ENCODE measurements at places on chromosomes 2 and 18.

DNA sequence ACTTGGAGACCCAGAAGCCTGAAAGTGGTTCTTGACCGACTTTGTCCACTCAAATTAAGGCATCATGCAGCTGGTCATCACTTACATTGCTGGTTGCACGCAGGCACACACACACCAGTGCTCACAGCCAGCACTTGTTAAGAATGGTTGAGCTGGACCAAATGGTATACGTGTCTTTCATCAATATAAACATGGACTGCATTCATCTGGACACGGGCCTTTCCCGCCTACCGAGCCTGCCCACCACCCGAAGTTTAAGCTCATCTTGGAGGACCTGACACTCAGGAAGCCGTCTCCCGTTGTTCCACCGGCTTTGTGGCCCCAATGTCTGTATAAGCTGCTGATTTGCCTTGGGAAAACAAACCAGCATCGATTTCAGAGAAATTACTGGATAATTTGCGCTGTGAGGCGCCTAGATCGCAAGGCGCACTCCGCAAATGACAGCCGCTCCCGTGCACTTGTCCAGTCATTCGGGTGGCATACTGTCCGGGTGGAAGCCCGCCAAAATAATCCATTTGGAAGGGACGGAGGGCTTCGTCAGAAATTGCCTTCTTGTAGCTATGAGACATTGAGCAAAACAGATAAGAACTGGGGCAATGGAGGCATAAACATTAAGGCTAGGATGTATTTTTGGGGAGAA lies 40.1 kb upstream of the AKAIN1 start:
- no peak for DNase-seq

DNA sequence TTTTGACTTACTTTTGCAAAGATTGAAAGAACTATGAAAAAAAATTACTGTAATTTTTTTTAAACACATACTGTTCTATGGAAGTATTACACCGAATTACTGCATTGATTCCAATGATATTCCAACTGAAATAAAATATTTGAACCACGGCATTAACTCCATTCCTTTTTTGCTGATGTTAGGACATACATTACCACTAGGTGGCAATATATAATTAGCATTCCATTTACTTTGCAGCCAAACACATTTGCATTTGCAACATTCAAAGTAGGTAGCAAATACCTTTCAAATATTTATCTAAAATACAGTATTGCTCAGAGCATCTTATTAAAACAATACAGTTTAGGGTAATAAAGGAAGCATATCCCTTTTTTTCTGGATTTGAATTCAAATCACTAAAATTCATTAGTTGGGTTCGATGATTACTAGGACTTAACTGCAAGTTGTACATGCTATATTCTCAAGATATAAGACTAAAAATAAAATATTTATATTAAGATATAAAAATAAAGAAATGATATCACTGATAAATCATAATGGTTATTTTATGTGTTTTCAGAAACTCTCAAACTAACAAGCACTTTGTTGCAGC lies 31.3 kb downstream of the LANCL1 start:
- DNase-seq: no peak

DNA sequence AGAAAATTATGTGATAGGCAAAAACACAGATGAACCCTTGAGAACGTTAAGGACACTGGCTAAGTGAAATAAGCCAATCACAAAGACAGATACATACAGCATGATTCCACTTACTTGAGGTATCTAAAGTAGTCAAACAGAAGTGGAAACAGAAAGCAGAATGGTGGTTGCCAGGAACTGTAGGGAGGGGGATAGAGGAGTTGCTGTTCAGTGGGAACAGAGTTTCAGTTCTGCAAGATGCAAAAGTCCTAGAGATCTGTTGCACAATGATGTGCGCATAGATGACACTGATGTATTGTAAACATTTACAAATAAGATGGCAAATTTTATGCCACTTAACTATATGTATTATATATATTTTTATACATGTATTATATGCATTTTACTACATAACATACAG lies 59.7 kb downstream of the POLE4 start:
- peak; percentile 78 for DNase-seq

DNA sequence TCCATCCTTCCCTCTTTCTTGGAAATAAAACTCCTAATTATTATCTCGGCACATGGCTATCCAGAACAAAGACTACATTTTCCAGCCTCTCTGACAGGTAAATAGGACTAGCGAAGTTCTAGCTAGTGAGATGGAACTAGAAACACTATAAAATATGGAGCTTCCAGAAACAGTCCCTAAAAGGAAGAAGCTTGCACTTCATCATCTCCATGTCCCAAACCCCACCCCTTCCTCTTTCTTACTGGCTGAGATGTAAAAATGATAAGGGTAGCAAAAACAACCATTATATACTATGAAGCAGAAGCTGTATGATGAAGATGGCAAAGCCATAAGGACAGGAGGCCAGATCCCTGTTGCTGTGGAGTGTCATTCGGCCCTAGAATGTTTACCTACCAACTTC lies 11.7 kb upstream of the ACTR2 start:
- DNase-seq: peak; percentile 52

- DNase-seq: no peak
Observed at GRCh38 chr2:174829550-174829949, 65.3 kb upstream of the CHRNA1 start.

DNA sequence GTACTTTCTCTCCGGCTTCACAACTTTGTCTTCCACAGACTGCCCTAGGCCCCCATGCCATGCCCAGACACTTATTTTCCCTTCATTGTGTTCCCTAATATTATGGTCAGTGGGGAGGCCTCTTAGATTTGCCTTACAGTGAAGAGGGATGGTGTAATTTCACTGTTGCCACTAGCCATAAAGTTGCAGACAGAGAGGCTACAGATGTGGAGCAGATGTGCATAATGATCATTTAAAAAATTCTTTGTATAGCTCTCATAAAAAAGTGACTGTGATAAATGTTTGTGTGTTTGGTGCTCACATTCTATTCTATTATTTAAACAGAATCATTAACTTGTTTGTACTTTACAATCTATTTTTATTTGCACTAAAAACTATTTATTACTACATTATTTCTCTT lies 67.5 kb upstream of the FN1 start:
- DNase-seq: no peak

- no peak for DNase-seq
Observed at GRCh38 chr2:69154106-69154505, 141.1 kb downstream of the ANTXR1 start.

DNA sequence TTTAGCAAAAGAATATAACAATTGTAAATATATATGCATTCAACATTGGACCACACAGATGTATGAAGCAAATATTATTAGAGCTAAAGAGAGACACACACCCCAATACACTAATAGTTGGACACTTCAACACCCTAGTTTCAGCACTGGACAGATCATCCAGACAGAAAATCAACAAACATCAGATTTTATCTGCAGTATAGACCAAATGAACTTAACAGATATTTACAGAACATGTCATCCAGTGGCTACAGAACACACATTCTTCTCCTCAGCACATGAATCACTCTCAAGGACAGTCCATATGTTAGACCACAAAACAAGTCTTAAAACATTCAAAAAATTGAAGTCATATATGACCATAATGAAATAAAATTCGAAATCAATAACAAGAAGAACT lies 22.1 kb upstream of the EVA1A start:
- no peak for DNase-seq

- DNase-seq: no peak
Observed at GRCh38 chr2:52474091-52474490, 1293.5 kb upstream of the CHAC2 start.

- no peak for DNase-seq
Observed at GRCh38 chr18:29326214-29326613, 1149.3 kb upstream of the CDH2 start.

DNA sequence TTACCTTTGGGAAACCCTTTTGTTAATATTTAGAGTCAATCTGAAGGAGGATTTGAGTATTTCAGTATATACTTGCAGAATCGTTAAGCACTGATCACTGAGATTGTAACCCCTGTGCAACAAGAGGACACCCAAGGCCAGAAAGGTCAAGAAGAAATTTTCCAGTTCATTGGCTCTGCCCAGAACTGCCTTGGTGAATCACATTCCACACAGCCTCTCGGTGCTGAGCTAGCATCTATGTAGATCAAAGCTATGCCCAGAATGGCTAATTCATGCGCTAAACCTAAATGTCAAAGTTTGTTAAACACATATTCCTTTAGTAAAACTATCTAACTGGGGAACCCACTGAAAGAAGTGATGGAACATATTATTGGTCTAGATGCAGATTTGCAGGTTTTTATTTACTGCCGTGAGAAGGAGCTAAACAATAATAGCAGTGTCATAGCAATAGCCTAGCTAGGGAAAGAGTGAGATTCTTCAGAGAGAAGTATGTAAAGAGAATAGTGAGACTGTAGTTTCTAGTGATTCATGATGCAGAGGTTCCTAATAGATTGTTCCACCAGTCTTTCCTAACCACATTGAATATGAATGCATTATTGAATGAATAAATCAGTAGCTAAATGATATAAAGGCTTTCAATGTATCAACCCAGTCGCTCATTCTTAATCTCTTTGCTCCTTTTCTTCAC lies 423.2 kb upstream of the CRIM1 start:
- DNase-seq: no peak

DNA sequence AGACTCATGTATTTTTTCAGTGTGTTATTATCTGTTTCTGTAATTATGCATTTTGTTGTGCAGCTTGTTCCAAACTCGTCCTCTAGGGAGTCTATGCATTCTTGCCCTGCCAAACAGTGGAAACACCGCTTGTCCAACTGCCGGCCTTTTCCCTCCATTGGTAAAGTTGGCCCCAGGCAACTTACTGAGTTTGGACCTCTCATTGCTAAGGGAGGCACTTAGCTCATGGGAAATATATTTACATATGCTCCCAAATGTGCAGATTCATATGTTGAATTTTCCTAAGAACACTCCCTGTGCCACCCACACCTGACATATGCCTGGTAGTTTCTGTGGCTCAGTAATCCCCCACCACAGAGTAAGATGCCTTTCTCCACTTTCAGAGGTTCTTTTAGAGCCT lies 98.0 kb downstream of the TMEM185B start:
- no peak for DNase-seq

GRCh38 chr2:116304328-116304727 lies 1510.2 kb upstream of the DDX18 start:
- no peak for DNase-seq

DNA sequence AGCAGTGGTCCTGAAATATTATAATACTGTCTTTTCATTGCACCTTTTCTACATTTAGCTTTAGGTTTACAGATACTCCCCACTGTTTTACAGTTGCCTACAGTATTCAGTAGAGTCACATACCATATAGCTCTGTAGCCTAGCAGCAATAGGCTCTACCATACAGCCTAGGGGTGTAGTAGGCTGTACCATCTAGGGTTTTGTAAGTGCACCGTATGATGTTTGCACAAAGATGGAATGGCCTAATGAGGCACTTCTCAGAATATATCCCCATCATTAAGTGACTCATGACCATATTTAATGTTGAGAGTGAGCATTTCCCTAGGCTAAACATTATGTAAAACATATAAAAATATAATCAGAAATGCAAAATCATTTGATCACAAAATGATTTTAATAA lies 511.3 kb upstream of the RAB12 start:
- no peak for DNase-seq

DNA sequence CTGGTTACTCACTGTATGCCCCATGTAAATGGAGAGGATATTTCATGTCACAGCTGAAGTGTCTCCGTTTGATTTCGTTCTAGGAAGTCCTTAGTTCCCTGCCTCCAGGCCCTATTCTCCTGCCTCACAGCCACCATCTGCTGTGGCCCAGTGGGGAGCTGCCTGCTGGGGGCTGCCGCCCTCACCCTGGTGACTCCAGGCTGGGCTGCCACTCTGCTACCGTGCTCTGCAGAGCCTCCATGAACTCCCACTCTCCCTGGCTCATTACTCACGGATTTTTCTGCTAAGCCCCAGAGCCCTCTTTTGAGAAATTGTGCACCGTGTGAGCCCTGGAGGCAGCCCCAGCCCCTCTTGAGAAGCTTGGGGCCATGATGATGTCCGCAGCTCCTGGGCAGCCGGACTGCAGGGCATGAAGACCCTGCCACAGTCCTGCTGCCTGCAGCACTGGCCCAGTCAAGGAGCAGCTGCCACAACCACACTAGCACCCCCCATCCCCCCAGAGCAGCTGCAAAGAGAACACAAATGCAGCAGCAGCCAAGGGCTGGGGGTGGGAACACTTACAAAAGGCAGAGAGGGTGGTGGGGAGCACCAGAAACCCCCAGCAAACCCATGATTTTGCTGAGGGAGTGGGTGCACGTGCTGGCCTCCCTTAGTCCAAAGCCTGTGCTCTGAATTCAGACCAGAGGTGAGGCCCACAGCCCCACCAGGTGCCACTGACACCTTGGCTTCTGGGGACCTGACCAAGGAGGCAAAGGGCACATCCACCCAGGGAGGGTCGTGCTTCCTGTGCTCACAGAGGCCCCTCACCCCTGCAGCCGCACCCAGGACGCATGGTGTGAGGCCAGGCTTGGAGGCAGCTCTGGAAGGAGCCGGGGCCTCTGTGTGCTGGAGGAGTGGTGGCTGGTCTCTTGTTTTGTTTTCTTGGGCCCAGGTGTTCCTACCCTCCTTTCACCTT lies 270.2 kb upstream of the RAB6C start:
- no peak for DNase-seq

- peak; percentile 48 for DNase-seq
Observed at GRCh38 chr2:236177967-236178889, 10.0 kb upstream of the GBX2 start.

DNA sequence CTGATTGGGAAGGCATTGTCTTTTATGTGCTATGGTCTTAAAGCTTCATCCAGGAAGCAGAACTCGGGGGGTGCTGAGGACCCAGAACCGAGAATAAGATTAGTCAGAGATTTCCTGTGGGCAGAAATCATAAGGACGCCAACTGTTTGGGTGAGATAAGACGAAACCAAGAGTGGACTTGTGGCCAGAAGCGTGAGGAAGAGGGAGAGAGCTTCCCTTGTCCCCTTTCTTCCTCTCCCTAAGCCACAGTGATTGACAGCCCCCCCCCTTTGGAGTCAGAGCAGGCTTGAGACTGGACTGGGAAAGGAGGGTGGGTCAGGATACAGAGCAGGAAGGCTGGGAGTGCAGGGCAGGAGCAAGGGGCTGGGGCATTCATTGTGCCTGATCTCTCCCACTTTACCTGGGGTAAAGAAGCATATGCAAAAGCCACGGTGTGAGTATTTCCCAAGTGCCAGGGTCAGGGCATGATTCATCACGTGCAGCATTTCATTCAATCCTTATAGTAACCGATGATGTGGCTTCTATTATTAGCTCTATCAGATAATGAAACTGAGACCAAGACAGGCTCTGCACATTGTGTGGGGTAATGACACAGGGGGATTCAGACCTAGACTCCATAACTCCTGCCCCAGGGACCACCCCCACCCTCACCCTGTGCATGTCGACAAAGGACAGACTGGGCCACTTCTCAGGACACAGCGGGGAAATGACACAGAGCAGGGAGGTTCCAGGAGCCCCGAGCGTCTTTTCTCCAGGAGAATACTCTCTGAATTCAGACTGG lies 3.0 kb upstream of the IL1RN start:
- peak; percentile 81 for DNase-seq

DNA sequence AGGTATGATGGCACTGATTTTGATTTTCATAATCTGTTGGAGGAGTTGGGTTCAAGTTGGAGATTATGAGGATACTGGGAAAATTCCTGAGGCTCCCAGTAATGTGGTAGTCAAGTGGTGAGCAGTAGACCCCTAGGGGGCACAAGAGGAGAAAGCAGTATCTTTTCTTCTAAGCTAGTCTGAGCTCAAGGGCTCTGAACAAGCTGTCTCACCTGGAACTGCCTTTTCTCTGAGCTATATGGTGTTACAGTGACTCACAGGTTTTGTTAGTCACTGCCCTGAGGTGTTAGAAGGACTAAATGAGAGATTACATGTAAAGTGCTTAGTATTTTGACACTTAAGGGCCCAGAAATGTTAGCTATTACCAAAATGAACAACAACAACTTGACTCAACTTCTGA lies 42.2 kb downstream of the CD302 start:
- no peak for DNase-seq

Measured in suppressor macrophage (primary cell).